ENCODE measurements at places on chromosomes 13 and 19.

- DNase-seq, result no peak
Measured at GRCh38 chr13:29435125-29435911, 160.2 kb downstream of the SLC7A1 start.

- no peak for DNase-seq
Measured at GRCh38 chr19:35715981-35716800, 1.6 kb upstream of the KMT2B start.

DNA sequence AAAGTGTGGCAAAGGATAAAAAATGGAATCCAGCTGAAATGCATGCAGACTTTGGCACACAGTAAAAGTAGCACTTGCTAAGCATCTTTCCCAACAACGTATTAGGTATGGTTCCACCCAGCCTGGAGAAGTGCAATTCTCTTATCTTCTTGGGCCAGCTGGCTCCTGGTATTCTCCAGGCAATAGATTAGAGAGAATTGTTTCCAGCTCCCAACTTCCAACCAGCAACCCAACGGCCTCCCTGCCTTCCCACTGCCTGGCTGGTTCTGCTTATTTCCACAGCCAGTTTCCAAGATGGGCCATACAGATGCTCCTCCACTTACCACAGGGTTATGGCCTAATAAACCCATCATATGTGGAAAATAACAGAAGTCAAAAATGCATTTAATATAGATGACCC, 133.4 kb downstream of the OXGR1 start:
- DNase-seq, result no peak

GRCh38 chr13:30776661-30777060, 41.3 kb downstream of the ALOX5AP start:
- DNase-seq, result no peak

- no peak for DNase-seq
Measured at GRCh38 chr13:58907347-58907746, 1256.4 kb downstream of the DIAPH3 start.

GRCh38 chr19:1651568-1652291, 685 bp downstream of the TCF3 start:
- DNase-seq, result peak; percentile 75

DNA sequence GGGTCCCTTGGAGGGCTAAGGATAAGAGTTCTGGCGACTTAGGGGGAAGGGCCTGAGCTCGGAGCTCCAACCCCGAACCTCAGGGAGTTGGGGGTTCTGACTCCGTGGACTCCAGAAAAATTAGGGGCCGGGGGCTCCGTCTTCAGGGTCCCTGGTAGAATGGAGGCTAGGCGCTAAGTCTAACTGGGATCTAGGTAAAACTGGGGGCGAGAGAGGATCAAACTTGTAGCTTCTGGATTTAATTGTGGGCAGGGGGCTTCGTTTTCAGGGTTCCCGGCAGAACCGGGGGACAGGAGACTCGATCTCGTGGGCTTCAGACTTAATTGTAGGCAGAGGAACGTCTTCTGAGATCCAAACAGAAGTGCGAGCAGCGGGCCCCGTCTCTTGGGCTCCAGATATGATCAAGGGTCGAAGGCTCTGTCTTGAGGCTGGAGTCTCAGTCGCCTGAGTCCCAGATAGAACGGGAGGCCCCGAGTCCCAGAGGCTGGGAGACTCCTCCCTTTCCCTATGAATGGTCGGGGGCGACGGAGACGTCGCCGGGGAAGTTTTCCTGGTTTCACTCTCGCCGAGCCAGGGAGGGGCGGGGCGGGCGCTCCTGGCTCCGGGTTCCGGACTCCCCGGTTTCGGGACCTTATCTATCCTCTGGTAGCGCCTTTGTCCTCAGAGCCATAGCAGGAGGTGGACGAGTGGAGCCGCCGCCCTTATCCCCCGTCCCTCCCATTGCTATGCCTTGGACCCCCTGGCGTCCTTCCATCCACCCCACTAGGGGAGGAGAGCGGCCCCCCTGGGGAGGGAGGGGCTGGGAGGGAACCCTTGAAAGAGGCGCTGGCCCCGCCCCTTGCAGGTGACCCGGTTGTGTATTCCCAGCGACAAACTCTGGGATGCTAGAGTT, 1.3 kb downstream of the NECTIN2 start:
- DNase-seq, result no peak

- no peak for DNase-seq
Measured at GRCh38 chr13:19726611-19727010, 56.1 kb downstream of the PSPC1 start.

DNA sequence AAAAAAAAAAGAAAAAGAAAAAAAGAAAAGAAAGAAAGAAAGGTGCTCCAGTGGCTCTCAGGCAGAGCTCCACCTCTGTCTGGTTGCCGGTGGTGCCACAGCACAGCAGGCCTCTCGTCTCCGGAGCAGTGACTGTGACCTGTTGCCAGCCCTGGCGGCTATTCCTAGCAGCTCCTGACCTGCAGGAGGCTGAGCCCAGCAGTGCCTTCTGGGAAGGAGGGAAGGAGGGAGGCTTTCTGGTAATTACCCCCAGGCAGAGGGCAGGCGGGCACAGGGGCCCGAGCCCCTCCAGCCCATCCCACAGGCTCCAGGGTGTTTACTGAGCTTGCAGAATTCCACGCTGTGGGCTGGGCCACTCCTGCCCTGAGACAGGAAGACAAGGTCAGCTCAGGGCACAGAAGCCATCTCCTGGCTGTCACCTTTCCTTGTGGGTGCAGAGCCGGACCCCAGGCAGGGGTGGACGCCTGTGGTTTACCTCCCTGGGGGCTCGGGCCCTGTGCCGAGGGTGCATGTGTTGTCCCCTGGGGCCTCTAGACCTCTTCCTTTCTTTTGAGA, 77.9 kb downstream of the GNG7 start:
- DNase-seq, result no peak

DNA sequence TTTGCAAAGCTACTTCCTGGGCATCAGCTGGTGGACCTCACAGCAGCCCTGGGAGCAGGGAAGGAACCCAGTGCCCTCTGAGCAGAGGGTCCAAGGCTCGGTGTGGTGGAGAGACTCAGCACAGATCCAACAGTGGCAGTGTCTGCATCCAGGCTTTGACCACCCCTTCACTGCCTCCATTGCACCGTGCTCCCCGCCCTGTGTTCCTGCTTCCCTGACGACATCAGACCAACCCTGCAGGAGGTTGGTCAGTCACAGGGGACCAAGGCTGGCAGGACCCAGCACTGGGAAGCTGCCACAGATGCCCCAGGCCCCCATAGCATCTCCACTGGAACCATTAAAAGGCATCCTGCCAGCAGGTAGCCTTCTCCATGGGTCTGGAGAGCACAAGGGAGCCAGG, 7.8 kb upstream of the VSTM2B start:
- DNase-seq, result no peak

GRCh38 chr13:83992566-83993358, 110.5 kb upstream of the SLITRK1 start:
- DNase-seq, result no peak

- no peak for DNase-seq
Measured at GRCh38 chr13:77184455-77184854, 142.4 kb downstream of the MYCBP2 start.

- no peak for DNase-seq
Measured at GRCh38 chr19:39587496-39587895, 14.8 kb upstream of the LGALS13 start.

DNA sequence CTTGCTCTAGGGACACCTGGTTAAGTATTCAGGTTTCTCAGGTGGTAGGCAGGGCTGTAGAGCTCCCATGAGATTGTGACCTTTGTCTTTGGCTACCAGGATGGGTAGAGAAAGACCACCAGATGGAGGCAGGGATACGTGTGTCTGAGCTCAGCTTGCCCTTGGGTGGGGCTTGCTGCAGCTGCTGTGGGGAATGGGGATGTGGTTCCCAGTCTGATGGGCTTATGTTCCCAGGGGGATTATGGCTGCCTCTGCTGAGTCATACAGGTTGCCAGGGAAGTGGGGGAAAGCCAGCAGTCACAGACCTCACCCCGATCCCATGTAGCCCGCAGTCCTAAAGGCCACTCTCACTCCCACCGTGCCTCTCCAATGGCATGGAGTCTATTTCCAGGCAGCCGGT, 659.9 kb upstream of the KLF12 start:
- no peak for DNase-seq

DNA sequence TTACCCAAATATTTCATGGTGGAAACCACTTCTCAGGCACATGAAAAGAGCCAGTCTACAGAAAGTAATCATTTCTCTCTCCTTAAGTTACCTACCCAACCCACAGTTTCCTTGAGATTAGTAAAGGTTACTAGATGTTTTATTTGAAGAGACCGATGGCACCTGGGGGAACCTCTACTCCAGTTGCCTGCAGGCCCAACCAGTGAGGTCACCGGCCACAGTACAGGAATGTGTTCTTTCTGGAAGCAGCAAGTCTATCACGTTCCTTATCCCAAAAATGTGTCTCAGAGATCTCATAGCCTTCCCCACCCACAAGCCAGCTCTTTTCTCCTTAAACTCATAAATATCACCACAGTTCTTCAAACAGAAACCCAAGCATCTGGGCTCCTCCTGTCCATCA, 316.1 kb downstream of the COG6 start:
- no peak for DNase-seq

DNA sequence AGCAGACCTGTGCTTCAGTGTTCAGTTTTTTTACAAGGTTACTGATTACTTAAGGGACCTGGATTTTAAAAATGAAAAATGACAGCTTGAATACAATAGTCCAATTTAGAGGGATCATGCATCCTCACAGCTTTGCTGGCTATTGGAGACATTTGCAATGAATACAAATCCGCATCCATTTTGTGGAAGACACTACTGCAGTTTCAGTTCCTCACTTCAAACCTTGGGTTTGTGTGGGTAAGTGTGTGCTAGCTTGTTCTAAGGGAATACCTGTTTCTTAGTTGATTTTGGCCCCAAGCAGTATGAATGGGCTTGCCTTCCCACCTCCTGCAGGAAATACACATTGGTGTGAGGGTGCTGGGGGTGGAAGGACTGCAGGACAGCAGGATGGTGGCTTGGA, 222.4 kb downstream of the OLFM4 start:
- DNase-seq, result no peak

GRCh38 chr19:6866741-6867151, 20.6 kb upstream of the ADGRE1 start:
- DNase-seq, result no peak

- DNase-seq, result no peak
Measured at GRCh38 chr19:3225677-3226093, 1.2 kb downstream of the CELF5 start.

DNA sequence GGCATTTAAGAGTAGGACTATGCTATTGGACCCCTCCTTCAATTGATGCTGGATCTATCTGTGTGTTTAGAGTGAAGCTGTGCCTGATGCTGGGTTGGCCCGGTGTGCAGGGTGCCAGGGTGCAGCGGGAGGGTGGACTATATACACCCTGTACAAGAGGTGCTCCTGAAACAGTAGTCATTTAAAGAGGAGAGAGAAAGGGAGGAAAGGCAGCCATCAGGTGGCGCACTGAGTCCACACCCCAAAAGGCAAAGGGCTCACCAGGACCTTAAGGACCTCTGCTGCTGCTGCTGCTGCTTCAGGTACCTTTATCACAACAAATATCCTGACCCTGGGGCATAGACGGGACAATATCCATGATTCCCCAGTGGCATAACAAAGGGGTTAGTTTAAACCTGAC, 39.4 kb downstream of the ZNF136 start:
- no peak for DNase-seq

- DNase-seq, result no peak
Measured at GRCh38 chr13:112768795-112769481, 79.1 kb downstream of the ATP11A start.

DNA sequence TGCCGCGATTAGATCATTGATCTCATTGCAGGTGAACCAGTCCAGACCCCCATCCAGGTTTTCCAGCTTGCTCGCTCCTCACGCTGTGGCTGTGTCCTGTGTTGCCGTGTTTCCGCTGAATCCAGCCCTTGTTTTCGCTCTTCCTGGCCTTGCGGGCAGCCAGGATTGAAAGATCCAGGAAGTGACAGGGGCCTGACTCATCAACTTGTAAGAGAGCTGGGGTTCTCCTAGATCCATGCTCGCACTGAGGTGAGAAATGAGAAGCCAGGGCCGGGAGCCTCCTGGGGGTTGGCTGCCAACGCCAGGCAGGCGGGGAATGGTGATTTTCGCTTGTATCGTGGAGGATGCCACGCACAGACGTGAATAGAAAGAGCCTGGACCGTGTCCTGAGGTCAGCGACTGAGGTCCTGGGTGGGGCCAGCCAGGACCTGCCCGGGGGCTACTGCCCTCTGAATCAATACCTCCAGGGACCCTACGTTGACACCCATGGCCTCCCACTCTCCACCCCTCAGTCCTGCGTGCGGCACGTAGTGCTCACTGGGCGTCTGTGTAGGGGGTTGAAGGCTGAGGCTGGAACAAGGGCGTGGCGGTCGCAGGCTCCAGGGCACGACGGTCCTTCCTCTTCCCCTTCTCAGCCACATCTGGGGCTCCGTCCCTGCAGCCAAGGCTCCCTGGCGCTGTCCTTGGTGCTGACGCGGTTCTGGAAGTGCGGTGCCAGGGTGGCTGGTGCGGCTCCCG, 7.3 kb upstream of the PTPRH start:
- peak; percentile 61 for DNase-seq

DNA sequence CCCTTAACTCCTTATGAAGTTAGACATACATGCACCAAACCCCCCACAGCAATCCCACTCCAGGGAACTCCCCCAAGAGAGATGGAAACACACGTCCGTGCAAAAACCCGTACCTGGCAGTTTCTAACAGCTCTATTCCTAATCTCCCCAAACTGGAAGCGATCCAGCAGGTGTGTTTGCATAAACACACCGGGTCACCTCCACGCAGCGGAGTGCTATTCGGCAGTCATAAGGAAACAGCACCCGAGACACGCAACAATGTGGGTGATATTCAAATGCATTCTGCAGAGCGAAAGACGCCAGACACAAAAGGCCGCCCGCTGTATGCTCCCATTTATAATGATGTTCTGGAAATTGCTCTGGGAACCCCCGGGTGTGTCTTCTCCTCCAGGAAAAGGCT, 6.8 kb upstream of the ZNRF4 start:
- DNase-seq, result no peak

DNA sequence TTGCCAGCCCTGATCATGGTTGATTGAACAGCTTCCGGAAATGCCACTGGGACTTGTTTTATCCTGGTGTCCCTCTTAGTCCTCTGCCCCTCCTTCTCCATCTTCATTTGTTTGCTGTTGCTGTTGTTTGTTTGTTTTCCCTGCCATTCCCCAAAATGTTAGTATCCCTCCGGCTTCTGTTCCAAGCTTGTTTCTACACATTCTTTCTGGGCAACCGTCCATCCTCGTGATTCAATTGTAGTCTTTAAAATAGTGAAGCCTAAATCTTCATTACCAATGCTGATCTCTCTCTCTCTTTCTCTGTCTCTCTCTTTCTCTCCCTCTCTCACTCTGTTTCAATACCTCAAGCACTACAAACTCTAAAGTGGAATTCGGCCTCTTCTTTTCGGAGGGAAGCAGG, 649.3 kb upstream of the ARGLU1 start:
- DNase-seq, result no peak

- no peak for DNase-seq
Measured at GRCh38 chr19:58319241-58319640, 7.6 kb upstream of the ZSCAN22 start.

- DNase-seq, result no peak
Measured at GRCh38 chr13:76641056-76641455, 245.1 kb downstream of the KCTD12 start.

DNA sequence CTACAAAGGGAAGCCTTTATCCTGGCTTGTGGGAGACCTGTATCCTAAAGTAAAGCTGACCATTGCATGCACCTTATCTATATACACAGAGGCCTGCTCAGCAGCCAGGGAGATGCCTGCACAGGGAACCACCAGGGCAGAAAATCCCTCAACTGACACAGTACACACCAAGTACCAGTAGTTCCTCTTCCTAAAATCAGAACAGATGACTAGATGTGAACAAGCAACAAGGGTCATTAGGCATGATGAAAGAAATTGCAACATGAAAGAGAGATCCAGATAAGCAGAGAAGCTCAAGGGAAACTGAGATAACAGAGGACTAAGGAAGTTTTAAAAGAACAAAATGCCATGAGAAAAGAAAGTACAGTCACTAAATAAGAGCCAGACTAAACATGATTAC, 39.7 kb upstream of the SLC7A9 start:
- DNase-seq, result no peak
